ENCODE measurements at places on chromosomes 5 and 9.

GRCh38 chr5:9405196-9405754, 140.6 kb downstream of the SEMA5A start:
- no peak for DNase-seq

GRCh38 chr9:127264462-127265219, at the start of gene GARNL3:
Gene GARNL3 (plus strand): TSS chr9:127264774. CDS start chr9:127264878, 104 bp downstream.
- DNase-seq, result no peak

GRCh38 chr5:14436801-14437542, 144.6 kb upstream of the OTULINL start:
- no peak for DNase-seq

DNA sequence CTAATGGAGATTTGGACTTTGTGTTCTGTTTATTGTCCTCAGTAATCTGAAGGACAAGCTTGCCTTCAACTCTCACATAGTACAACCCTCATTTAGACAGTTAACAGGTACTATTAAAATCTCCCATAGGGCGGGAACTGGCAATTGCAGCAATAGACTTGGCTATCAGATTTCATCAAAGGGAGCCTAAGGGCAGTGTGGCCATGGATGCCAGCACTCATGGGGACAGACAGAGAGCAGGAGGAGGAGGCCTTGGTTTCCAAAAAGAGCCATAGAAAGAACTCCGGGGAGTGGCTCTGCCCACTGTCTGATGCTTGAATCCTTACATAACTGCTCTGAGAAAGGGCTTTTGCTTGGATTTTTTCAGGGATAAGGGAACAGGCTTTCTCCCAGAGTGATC, 6.8 kb downstream of the SLC36A1 start:
- DNase-seq, result no peak

GRCh38 chr9:88829276-88829675, 162.0 kb upstream of the S1PR3 start:
- no peak for DNase-seq

DNA sequence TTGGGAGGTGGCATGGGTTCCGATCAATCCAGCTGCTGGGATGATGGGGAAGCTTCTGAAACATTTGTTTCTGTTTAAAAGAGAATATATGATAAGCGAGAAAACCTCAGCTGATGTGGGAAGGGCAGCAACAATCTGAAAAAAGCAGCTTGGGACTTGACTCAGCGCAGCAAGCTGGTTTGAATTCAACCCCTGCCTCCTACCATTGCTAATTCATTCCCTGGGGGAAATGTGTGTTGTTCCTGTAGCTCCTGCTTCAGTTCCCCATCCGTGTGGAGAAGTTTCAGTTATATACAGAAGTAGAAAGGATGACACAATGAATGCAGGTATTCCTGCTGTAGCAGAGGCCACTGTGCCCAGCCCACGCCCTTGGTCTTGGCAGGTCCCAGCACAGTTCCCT, 145.1 kb downstream of the NXNL2 start:
- no peak for DNase-seq

- DNase-seq, result no peak
Measured at GRCh38 chr5:24141046-24141445, 503.7 kb downstream of the CDH10 start.

GRCh38 chr9:133118179-133118520, 2.9 kb downstream of the RALGDS start:
- no peak for DNase-seq

GRCh38 chr9:82745919-82746318, 317.0 kb downstream of the RASEF start:
- DNase-seq, result no peak

GRCh38 chr5:60977956-60978737, 33.1 kb downstream of the NDUFAF2 start:
- DNase-seq, result no peak

GRCh38 chr9:135287627-135288026, 192.0 kb upstream of the PPP1R26 start:
- DNase-seq, result no peak

GRCh38 chr9:133792721-133793470, 54.7 kb upstream of the SARDH start:
- peak; percentile 21 for DNase-seq

- DNase-seq, result peak; percentile 13
Measured at GRCh38 chr5:66597183-66597757, 1.1 kb downstream of the MAST4 start.

GRCh38 chr5:121053055-121053985, 589.2 kb downstream of the PRR16 start:
- DNase-seq, result no peak

GRCh38 chr9:133960568-133961129, 31.5 kb downstream of the VAV2 start:
- DNase-seq, result no peak

DNA sequence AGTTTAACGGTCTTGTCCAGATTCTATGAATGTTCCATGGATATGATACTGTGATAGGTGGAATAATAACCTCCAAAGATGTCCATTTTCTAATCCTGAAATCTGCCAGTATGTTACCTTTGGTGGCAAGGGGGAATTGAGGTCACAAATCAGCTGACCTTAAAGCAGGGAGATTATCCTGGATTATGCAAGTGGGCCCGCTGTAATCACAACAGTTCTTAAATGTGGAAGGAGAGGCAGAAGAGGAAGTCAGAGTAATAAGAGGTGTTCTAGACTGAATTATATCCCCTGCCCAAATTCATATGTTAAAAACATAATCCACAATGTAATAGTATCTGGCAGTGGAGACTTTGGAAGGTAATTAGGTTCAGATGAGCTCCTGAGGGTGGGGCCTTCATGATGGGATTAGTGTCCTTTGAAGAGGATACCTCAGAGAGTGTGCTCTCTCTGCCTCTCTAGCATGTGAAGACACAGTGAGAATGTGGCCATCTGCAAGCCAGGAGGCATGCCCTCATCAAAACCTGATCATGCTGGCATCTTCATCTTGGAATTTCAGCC, 47.6 kb upstream of the ZFAND5 start:
- DNase-seq, result no peak

GRCh38 chr5:42749020-42749419, 7.6 kb upstream of the CCDC152 start:
- DNase-seq, result no peak

GRCh38 chr5:10459080-10460055, 17.7 kb downstream of the ROPN1L start:
- no peak for DNase-seq

GRCh38 chr9:21688108-21689102, 114.0 kb upstream of the MTAP start:
- no peak for DNase-seq

DNA sequence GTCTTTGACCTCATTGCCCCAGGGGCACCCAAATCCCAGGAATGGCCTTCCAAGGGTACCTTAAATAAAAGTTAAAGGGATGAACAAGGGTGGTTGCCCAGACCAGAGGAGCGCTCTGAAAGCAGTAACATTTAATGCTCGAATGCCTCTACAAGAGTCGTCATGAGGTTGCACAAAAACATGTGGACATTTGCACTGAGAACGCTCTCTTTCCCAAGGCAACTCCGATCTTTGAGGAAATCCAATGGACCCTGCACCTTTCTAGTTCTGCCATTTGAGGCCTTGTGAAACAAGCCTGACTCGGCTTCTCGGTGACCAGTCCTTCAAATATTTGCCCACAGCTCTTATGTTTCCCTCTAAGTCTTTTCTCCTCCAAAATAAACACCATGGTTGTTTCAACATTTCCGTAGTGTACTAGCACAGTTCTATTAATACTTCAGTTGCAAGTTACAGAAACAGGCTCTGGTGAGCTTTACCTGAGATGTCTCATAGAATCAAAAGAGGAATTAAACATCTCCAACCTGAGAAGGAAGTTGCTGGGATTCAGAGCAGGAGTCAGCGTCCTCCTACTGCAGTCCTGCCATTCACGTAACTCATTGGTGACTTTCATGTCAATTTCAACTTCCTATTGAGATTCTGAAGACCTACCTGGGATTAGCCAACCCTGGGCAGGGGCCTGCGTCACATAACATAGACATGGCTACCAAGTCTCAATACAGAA, 168.8 kb upstream of the RAI14 start:
- no peak for DNase-seq

DNA sequence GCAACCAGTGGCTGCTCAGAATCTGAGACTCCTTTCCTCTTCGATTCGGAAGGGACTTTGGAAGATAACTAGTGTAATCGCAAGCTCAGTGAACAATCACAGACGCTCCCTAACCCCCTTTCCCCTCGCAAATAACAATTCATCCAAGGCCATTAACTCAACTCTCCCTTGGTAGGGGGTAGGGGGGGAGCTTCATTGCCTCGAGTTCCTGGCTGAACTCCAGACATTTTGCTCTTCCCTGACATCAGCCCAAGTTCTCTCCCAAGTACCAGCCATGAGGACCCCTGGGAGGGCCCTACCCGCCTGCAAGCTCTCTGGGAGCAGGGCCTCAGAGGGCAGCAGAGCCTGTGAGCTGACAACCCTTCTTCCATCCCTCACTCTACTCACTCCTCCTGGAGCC, 8.4 kb downstream of the FAM163B start:
- DNase-seq, result no peak

GRCh38 chr9:96344458-96345180, 38.9 kb downstream of the SLC35D2 start:
- no peak for DNase-seq

Measured in thymus (tissue), 14 donors.